ENCODE measurements at places on chromosomes 7 and 10.

DNA sequence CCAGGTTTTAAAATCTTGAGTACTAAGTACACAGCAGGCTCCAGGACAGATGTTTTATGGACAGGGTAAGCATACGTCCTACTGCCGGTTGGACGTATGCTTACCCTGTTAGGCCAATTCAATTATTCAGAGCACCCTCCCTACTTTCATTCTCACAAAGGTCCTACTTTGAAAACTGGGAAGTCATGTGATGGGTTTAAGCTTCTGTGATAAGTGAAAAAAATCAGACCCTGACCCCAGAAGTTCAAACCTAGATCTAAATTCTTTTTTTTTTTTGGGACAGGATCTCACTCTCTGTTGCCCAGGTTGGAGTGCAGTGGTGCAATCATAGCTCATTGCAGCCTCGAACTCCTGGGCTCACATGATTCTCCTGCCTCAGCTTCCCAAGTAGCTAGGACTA lies 55.2 kb downstream of the HIPK2 start:
- no peak for DNase-seq

DNA sequence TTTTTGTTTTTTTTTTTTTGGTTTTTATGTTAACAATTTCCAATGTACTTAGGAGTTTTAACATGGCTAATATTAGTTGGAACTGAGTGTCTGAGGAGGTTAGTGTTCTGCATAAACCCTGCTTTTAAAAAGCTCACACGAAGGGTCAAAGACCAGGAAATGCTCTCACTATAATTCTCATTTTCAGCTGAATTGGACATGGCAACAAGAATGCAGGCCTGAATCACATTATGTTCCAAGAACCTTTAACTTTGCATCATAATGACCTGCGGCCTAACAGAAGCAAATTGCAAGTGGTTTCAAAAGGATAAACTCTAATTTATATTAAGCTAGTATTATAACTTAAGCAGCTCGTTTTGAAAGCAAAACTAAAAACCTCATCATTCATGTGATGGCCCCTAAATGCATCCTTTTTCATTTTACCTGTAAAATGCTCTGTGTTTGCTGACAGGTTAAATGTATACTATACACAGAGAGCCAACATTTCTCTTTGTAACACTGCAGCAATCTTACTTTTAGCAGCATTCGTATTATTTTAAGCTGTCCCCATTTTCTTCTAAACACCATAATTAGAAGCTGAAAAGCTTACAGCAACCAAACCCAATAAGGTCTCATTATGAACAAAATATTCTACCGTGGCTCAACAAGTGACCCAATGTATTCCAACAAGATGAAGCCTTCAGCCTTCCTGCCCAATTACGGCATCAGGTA lies 242.8 kb upstream of the SP4 start:
- no peak for DNase-seq

- DNase-seq = peak; percentile 19
These were observed 3.1 kb upstream of the SLC18A3 start for GRCh38 chr10:49606981-49607535.

- DNase-seq = no peak
These were observed 173.1 kb downstream of the ADRA2A start for GRCh38 chr10:111249925-111250324.

- no peak for DNase-seq
These were observed 2.9 kb downstream of the C1QL3 start for GRCh38 chr10:16518822-16519221.

- no peak for DNase-seq
These were observed 384.5 kb downstream of the PLXDC2 start for GRCh38 chr10:20200758-20201157.

GRCh38 chr7:36002900-36003299 lies 150.2 kb upstream of the EEPD1 start:
- DNase-seq = no peak

GRCh38 chr10:77686096-77686495 lies 48.5 kb upstream of the KCNMA1 start:
- DNase-seq = no peak

DNA sequence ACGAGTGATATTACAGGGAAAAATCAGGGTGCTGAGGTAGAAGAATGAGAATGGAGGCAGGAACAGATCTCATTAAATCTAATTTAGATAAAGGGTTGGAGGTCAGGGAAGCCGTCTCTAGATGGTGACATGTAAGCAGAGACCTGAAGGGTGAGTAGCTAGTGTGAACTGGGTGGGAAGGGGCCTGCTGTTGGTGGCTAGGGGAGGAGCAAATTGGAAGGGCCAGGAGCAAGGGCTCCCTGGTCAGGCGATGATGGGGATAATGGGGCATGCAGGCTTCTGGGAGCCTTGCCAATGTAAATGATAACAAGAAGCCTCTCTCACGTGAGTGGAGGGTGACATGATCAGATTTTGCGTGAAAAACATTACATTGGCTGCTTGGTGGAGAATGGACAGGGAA lies 76.3 kb downstream of the WDFY4 start:
- no peak for DNase-seq

DNA sequence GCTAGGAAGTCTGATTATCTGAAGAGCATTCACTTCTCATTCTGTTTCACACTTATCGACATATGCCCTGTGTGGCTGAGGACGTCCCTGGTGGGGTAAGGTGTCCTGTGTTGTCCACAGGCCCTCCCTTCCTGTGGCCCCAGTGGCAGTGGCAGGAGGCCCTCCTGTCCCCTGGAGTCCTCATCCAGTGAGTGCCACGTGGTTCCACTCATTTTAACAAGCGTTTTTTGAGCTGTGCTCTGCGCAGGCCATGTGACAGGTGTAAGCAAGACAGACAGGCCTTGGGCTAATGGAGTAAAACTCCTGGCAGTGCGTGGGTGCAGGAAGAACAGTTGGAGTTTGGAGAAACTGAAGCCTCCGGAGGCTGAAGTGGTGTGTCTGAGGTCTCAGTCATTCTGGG lies 39.3 kb upstream of the PPIF start:
- no peak for DNase-seq

DNA sequence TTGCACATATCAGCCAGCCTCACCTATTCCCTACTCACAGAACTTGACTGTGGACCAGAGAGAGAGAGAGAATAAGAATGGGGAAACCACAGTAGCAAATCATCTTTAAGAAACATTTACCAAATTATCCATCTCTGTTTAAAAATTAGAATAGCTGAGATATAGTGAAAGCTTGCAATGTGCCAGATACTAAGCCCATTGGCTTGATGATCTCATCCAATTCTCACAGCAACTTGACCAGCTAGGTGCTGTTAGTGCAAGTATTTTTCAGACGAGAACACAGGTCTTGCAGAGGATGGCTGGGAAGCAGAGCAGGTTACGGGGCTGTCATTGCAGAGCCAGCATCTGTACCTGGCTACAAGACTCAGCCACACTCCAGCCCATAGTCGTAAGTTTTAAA lies 50.9 kb downstream of the KLF6 start:
- DNase-seq = no peak

DNA sequence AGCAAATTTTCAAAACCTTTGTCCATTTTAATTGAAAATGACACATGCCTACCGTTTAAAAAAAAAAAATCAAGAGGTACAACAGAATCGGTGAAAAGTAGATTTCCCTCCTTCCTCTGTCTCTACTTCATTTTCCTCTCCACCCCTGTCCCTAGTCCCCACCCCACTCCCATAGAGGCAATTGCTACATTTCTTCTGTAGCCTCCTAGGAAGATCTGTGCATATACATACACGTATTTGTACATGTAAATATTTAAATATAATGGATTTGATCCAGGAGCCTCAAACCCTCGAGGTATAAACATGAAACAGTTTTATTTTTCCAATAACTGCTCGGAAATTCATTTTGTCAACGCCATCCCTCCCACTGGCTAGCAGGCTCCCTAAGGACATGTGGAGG lies 14.1 kb upstream of the SLC29A3 start:
- DNase-seq = no peak

DNA sequence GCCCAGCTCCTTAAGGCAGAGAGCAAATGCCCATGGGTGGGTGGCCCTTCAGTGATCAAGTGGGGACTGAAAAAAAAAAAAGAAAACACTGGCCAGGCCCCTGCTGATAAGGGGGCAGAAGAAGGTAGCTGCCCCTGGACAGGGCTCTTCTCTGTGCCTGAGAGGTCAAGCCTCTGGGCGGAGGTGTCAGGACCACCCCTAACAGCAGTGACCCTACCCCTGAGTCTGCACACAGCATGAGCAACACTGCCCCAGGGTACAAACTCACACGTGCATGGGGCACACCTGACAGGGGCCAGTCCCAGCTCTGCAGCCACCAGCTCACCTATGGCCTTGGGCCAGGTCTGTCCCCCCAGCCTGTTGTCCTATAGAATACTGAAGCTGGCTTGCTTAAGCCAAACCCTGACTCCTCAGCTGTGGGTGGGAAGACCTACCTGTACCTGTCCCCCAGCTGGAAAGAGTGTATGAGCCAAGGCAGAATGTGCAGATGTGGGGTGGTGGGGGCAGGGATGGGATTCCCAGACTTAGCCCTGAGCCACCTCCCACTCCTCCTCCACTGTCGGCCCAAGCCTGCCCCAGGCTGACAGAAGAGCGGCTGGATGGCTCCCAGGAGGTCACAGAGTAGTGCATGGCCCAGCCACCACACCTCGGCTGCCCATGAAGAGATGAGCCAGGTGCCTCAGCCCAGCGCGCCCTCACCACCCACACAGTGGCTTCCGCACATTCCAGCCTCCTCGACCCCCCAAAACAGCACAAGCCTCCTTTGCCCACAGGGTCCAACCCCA lies 23.7 kb downstream of the KCNH2 start:
- DNase-seq = no peak

DNA sequence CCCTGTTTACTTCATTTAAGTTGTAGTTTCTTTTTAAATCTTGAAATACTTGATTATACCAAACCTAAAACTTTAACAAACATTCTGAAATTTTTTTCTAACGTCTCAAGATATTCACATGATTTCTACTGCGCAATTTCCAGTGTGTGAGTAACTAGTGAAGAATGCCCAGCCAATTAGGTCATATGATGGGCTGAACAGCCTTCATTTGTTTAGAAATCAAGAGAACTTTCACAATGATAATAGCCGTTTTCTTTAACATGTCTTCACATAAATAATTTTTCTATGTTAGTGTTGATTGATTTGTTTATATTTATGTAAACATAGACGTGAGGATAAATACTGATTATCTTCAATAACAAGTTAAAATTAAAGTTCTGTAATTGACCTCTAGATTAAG lies 21.8 kb downstream of the STAM start:
- peak; percentile 69 for DNase-seq
